ENCODE measurements at places on chromosomes 3 and 15.

GRCh38 chr3:168801794-168802193 is 706.1 kb upstream of the GOLIM4 start:
- no peak for DNase-seq

GRCh38 chr15:52115598-52116427 is 3.2 kb upstream of the BCL2L10 start:
- no peak for DNase-seq

- no peak for DNase-seq
Observed at GRCh38 chr3:196517162-196517800, 2.1 kb upstream of the SMCO1 start.

- DNase-seq, result no peak
Observed at GRCh38 chr3:52847241-52847640, 12.4 kb upstream of the MUSTN1 start.

DNA sequence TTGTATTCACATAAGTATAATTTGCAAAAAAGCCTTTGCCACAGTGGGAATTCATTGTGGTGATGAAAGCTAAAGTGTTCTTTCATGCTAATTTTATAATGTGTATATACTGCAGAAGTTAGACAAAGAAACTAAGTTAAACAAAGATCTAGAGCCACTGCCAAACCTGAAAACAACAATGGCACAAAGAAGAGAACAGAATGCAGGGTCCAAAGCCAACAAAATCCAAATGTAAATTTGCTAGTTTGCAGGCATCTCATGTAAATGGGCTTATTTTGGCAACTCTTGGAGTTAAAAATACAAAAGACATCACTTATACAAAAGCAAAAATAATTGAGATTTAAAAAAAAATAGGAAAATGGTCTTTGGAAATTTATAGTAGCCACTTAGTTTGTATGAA is 123.0 kb downstream of the TCF12 start:
- DNase-seq, result no peak

DNA sequence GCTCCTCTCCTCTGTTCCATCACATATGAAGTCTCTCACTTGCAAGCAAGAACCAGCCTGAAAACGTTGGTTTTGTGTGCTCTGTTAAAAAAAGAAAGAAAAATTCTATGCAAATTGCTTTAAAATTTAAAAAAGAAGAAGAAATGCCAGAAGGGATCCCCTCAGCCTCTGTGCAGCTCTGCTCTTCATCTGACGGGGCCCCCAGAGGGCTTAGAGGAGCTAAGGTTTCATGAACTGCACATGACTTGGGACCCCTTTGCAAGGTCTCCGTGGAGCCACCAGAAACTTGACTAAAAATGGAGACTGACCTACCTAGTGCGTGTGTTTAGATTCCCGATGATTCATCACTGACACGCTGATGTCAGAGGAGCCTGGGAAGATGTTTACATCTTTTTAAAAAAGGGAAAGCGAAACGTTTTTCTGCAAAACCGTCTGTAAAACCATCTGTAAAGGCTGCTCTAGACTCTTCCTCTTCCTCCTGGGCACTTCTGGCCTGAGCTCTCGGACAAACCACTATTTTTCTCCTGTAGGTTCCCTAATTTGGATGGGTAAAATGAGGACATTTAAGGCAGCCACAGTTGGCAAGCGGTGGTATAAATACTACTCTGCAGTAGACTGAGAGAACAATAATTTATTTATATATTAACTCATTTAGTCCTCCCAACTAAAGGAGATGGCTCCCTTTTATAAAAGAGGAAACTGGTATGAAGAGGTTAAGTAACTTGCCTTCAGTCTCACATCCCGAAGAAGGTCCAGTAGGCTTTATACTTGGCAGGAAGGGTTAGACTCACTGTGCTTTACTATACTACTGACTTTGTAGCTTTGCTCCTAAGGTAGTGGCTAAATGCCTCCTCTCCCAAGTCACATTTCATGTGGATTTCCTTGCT is 67.2 kb upstream of the POLG start:
- peak; percentile 55 for DNase-seq

DNA sequence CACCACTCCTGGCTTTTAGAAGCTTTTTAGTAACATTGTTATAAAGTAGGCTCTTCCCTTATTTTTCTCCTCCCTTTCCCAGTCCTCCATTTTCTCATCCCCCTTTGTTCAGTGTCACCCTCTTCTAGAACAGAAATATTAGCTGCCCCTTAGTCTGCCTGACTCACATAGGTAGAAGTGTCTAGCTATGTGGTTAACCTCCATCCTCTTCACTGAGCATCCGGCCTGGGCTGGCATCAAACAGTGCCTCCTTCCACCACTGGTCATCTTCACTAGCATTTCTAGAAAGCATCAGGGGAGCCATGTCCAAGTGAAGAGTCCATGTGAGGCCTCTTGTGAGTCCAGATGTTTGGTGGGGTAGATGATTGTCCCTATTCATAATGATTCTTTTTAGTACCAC is 70.0 kb upstream of the SKOR1 start:
- no peak for DNase-seq

DNA sequence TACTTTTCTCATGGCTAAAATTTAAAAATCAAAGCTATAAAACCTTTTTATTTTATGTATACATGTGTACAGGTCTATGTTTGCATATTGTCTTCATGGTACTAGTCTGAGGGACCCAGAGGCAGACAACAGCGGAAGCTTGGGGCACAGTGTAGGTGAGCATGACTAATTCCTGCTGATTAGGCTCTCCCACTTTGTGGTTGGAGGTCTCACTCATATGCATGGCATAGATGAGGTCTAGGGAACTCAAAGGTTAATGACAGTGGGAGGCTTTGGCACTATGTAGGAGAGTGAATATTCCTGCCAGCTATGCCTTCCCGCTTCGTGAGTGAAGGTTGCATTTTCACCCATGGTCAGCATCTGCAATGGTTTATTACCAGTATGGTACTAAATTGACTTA is 47.5 kb upstream of the AADACL2 start:
- DNase-seq, result no peak

- DNase-seq, result peak; percentile 47
Observed at GRCh38 chr3:52681596-52681995, 4.1 kb downstream of the PBRM1 start.

DNA sequence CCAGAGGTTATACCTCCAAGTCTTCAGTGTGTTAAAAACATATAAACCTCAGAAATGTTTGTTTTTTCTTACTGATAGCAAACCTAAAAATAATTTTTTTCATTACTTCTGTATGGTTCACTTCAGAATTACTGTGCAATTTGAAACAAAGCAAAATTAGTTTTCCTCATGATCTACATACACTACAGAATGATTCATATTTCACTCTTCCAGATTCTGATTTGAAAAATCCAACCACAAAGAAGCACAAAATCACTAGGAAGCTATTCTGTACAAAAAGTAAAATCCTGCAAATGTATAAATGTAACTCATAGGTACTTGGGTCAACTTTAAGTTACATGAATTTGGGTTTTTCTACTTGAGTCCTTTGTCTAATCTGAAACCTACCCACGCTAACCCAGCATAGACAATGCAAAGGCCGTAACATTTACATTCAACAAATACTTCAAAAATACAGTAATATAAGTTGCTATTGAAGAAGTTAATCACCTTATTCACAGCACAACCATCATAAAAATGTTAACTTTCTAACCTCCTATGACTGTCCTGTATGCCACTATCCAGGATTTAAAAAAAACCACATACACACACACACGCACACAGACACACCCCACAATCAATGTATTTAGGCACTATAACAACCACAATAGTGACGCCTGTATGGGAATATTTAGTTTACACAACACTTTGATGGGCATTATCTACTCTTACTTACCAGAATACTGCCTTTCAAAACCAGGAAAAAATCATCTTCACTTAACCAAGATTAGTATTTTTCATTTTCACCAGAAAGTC is 11.5 kb downstream of the ATP13A3 start:
- DNase-seq, result no peak

DNA sequence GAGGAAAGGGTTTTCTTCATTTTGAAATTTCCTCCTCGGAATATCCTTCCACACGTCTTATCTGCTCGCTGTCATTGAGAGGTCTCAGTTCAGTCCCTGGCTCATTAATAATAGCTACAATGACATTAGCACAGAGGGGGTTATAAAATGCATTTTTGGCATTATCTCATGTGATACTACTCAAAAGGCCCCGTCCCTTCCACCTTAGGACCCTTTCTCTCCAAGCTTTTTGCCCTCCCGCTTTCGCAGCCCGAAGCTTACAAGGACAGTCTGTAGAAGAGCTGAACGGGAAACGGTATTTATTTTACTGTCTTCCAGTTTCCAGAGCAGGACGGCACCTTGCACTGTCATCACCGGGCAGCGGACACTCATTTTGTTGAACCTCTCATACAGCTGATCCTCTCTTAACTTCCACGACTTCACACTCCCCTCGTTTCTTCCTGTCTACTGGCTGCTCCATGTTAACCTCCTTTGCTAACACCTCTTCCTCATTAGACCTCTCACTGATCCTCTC is 5.6 kb upstream of the PLEKHO2 start:
- DNase-seq, result no peak

- DNase-seq, result no peak
Observed at GRCh38 chr15:46681901-46682300, 1035.4 kb upstream of the SEMA6D start.

DNA sequence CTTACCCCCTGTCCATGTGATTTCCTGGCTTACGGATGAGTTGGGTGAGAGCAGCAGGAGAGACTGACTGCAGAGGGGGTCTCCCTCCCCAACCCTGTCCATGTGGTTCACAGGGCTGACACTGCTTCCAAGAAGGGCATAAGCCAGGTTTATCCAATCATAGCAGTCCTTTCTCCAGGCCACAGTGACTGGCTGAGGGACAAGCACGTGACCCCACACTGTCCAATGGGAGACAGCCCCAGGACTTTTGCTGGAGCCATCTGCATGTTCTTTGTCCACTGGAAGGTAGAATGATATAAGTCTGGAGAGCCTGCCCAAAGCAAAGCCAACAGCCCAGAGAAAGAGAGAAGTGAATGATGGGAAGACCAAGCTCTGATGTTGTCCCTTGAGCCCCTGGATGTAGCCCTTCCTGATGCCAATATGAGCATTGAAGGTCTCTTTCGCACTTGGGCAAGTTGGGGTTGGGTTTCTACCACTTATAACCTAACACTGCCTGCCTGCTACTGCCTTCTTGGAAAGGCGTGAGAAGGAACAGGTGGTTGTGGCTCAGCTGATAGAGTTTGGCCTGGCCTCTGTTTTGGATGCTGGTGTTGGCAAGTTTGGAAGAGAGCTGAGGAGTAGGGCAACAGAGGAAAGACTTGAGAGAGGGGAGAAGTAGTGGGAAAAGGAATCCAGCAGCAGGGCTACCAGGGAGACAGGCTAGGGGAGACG is 41.3 kb upstream of the GRIP2 start:
- DNase-seq, result no peak

DNA sequence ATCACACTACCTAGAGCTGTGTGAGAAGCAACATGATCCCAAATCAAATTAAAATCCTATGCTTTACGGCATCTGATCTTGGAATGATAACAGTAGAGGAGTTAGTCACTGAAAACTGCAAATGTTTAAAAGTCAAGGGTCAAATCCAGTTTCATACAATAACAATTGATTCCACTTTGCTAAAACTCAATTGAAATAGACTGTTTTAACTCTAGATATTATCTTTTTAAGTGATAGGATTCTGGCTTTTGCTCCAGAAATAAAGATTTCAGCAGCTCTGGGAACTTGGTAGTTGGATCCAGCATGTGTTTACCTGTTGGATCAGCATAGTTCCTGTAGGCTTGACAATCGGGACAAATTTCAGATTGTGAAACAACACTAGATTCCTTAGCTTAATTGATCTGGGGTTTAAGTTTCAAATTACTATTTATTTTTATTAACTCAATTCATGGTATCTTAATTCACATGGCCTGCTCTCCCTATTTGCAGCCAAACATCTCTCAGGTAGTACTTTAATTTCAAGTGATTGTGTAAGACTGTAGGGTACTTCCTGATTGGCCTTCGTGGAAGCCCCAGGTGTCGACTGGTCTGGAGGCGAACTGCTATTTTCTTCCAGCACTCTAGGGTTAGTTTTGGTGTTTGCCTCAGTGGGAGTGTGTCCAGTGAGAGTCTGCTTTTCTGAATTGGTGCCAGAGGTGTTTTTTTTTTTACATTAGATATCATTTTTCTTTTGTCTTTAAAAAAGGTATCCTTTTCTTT is 16.6 kb downstream of the NFKBIZ start:
- no peak for DNase-seq

DNA sequence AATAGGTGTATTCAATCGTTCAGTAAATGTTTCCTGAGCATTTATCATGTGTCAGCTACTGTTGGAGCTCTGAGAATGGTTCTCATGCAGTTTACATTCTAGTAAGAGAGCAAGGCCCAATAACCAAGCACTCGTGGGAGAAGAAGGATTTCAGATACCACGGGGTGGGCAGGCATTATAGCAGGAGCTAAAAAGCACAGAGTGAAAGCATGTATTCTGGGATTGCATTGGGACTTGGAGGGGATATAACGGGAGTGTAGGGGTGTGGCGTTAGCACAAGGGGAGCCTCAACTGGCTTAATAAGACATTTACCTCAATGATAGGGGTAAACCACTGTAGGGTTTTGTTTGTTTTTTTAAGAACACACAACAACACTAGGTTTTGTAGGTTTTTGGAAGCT is 1.6 kb upstream of the SIAH2 start:
- DNase-seq, result no peak

DNA sequence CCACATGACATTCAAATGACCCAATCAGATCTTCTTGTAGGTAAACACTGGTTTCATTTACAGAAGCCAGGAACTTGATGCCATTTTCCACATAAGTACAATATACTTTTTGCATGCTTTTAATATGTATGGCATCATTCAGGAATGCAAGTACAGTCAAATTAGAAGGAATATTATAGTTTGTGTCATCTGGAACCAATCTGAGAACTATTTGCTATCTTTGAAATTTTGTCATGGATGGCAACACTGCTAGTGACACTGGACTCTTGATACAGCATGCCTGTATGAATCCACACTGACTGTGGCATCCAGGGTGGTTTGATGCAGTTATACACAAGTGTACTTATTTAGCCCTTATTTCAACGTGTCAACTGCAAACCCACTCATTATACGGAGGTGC is 141.6 kb downstream of the EBLN2 start:
- DNase-seq, result no peak

DNA sequence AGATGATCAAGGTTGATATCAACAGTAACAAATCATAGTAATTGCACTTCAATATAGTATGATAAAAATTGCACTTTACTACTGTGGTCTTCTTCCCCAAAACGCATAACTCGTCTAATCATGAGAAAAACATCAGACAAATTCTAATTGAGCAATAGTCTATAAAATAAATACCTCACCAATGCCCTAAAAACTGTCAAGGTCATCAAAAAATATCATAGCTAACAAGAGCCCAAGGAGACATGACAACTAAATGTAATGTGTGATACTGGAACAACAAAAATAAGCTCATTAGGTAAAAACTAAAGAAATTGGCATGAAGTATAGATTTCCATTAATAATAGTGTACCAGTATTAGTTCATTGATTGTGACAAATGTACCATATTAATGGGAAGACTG is 85.6 kb upstream of the LRRC3B start:
- DNase-seq, result no peak

- no peak for DNase-seq
Observed at GRCh38 chr3:159731254-159731653, 257.4 kb upstream of the IL12A start.
